GM19239 (cell line): ENCODE measurements at places on chromosomes 11 and 22.

DNA sequence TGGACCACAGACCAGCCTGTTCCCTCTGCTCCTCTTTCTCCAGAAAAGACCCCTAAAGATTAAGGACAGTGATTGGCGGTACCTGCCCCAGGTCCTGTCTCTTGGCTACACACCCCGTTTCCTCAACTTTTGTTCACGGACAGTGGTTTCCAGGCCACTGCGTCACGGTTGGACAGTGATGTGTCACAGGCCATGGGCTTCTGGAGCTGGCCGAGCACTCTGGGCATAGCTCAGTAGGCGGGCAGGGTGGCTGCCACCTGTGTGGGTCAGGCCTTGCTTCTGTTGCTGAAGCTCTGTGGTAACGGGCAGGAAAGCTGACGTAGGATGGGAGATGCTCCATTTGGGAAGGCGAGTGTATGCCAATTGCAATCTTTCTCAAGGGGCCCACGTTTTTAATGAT, 13.6 kb downstream of the TUB start:
- no peak for DNase-seq

DNA sequence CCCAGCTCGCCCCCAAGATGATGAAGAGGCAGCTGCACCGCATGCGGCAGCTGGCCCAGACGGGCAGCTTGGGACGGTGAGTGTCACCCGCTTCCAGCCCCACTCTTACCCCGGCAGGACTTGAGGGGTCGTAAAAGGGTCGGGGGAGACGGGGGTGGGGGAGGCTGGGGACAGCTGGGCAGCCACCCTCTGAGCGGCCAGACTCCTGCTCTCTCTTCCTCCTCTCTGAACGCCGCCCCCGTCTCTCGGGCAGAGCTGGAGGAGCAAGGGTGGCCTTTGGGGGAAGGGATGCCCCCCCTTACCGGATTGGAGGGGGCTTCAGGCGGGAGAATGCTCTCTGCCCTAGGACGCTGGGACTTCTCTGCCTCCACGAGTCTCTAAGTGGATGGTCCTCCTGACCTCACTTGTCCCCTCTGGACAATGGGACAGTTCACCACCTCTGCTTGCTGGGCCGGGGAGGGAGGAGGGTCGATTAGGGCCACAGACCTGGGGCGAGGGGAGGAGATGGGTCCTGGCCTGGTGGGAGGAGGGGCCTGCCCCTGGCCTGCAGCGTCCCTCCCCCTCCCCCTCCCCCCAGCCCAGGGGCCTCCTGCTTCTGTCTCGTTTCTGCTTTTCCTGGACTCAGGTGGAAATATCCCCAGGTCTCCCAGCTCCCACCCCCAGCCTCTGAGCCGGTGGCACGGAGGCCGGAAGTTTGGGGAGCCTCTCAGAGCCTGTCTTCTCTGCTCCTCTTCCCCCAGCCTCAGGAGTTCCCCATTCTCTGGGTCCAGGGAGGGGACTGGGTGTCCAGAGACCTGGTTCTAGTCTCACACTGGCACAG, 512 bp downstream of the SH3BP1 start:
- DNase-seq, result no peak

DNA sequence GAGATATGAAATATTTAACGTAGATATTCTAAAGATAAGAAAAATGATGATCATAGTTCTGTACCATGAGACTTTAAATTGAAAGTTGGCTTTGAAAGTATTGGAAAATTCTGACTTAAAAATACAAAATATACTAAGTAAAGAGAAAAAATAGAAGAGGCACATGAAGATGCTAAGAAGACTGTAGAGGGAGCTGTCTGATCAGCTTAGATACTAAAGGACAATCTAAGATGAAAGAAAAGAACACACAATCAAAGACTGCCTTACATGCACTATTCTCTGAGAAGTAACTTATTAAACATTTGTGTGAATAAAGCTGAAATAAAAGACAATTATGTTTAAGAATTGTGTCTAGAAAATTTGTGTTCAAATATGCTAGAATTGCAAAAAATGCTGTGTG, 55.1 kb downstream of the RBMXL2 start:
- DNase-seq, result no peak

DNA sequence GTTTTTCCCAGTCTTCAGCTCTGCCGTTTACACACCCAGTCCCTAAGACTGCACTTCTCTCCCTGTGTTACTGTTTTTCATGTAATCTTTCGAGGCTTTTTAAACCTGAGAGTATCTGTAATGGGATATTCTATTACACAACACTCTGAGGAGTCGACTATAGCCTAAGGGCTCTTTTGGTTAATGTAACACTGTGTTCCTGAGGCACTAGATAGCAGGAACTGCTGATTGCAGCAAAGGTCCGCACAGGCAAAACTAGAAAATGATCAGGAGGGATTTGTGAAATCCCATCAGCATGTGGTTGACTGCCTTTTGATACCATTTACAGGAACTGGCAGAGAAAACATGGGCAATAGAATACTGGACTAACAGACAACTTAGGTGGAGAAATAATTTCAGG, 512.3 kb upstream of the RAG2 start:
- no peak for DNase-seq

DNA sequence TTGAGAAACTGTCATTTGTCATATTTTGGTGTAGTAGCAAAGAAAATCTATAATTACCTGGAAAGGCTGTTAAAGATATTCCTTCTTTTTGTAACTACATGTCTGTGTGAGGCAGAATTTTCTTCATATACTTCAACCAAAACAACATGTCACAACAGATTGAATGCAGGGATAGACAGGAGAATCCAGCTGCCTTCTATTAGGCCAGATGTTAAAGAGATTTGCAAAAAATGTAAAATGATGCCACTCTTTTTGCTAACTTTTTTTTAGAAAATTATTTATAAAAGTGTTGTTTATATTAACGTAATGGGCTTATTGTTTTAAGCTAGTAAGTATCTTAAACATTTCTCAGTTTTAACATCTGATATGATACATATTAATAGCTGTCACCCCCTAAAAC, 12.7 kb downstream of the DGKZ start:
- no peak for DNase-seq
